ENCODE measurements at places on chromosomes 1 and 21. TPM values are rescaled to one million over a fixed set of nuclear protein-coding genes. Genes with fewer than 3 reads are reported as not detected.

PDE9A gene
- not detected for total RNA-seq

IQGAP3 gene
- 51.6 TPM for total RNA-seq

HSPB7 gene
- not detected for total RNA-seq

APCS gene
- not detected for total RNA-seq

ZSCAN20 gene
- total RNA-seq = 9.0 TPM

NR5A2 gene
- 27.8 TPM for total RNA-seq

SEC16B gene
- 0.40 TPM for total RNA-seq

GJA9 gene
- total RNA-seq = not detected

OLFM3 gene
- total RNA-seq = not detected

MPZ gene
- 1.3 TPM for total RNA-seq

SELL gene
- total RNA-seq = 3.6 TPM

PIGV gene
- 7.4 TPM for total RNA-seq

ABCA4 gene
- 2.3 TPM for total RNA-seq

RAB7B gene
- total RNA-seq = 0.13 TPM

LAMC1 gene
- total RNA-seq = 409 TPM

SLC9C2 gene
- not detected for total RNA-seq

ANXA9 gene
- not detected for total RNA-seq

S100A1 gene
- not detected for total RNA-seq

RCSD1 gene
- 0.07 TPM for total RNA-seq

EFNA3 gene
- 1.9 TPM for total RNA-seq

LCE1C gene
- total RNA-seq = not detected

COL24A1 gene
- 0.07 TPM for total RNA-seq

CEP85 gene
- 11.3 TPM for total RNA-seq

MNDA gene
- total RNA-seq = not detected

RHD gene
- total RNA-seq = not detected

EDN2 gene
- not detected for total RNA-seq

PPP1R15B gene
- 58.5 TPM for total RNA-seq

USH2A gene
- total RNA-seq = not detected

KRTAP7-1 gene
- total RNA-seq = not detected

SLC1A7 gene
- not detected for total RNA-seq

MFAP2 gene
- total RNA-seq = 13.6 TPM

CCDC17 gene
- 1.7 TPM for total RNA-seq

RPTN gene
- not detected for total RNA-seq

RIPPLY3 gene
- not detected for total RNA-seq

GMEB1 gene
- total RNA-seq = 12.2 TPM

SPATA45 gene
- not detected for total RNA-seq

IL10 gene
- total RNA-seq = not detected

TMEM269 gene
- total RNA-seq = 0.13 TPM

IVL gene
- not detected for total RNA-seq

TNFAIP8L2 gene
- not detected for total RNA-seq

MYCBP gene
- 24.1 TPM for total RNA-seq

GLIS1 gene
- not detected for total RNA-seq

FHL3 gene
- total RNA-seq = 27.7 TPM

CA14 gene
- total RNA-seq = not detected

PAQR6 gene
- total RNA-seq = 0.36 TPM

SRRM1 gene
- total RNA-seq = 105 TPM

PLEKHG5 gene
- 39.0 TPM for total RNA-seq

CNR2 gene
- not detected for total RNA-seq

SLC6A17 gene
- total RNA-seq = 0.13 TPM

RNF2 gene
- 31.4 TPM for total RNA-seq

HOOK1 gene
- total RNA-seq = under 0.01 TPM

PDZK1IP1 gene
- total RNA-seq = not detected

S100A10 gene
- 247 TPM for total RNA-seq

ZBTB18 gene
- 26.3 TPM for total RNA-seq

GUCA2A gene
- not detected for total RNA-seq

ACTL8 gene
- not detected for total RNA-seq
